ENCODE measurements at places on chromosomes 1 and 21. TPM values are rescaled to one million over a fixed set of nuclear protein-coding genes. Genes with fewer than 3 reads are reported as not detected.

Gene KAZN
- 33.5 TPM for total RNA-seq

Gene FAM131C
- total RNA-seq, result not detected

Gene IL10
- total RNA-seq, result 0.67 TPM

Gene PAQR6
- 1.9 TPM for total RNA-seq

Gene PHLDA3
- total RNA-seq, result 90.0 TPM

Gene DNTTIP2
- 49.0 TPM for total RNA-seq
